ENCODE measurements at places on chromosomes 11 and 22.

GRCh38 chr11:68977781-68978625 is 2.8 kb downstream of the MRGPRD start:
- no peak for ATAC-seq

DNA sequence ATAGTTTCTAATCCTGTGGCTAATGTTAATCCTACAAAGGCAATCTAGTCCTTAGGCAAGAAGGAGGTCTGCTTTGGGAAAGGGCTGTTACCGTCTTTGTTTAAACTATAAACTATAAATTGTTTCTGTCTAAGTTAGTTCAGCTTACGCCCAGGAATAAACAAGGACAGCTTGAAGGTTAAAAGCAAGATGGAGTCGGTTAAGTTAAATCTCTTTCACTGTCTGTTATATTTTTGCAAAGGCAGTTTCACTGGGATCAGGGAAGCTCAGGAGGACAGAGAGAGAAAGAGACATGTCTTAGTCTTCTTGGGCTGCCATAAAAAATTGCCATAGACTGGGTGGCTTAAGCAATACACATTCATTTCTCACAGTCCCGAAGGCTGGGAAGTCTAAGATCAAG is 27.6 kb upstream of the CEP295 start:
- no peak for ATAC-seq

DNA sequence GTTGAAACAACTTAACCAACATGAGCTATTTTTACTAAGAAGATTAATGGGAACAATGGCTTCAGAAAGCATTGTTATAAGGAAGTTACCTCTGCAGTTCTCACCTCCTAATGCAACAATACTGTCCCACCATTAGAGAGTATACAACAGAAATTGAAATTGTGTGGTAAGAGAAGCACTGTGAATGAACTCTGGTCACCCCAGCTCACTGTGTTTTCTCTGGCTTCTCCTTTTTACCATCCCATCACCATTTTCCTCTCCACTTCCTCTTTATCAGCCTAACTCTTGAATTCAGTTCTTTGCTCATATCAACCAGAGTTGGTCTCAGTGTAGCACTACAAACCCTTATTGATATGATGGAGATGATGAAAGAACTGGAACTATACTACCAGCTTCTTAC is 138.0 kb upstream of the POU2AF2 start:
- peak; percentile 50 for ATAC-seq

DNA sequence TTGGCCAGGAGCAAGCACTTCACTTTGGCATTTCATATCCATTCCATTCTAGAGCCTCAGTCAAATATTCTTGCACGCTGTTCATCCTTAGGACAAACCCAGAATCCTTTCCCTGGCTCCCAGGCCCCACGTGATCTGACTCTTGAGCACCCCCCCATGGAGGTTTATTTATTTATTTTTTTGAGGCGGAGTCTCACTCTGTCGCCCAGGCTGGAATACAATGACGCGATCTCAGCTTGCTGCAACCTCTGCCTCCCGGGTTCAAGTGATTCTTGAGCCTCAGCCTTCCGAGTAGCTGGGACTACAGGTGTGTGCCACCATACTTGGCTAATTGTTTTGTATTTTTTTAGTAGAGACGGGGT is 12.7 kb upstream of the TSGA10IP start:
- ATAC-seq: no peak

- ATAC-seq: no peak
Measured at GRCh38 chr11:126106594-126107328, 44.1 kb upstream of the CDON start.
